Hypothalamus (tissue), 51 donors: ENCODE measurements at places on chromosomes 2 and 18.

GRCh38 chr2:199707593-199708185, 143.3 kb downstream of the FTCDNL1 start:
- DNase-seq: no peak

DNA sequence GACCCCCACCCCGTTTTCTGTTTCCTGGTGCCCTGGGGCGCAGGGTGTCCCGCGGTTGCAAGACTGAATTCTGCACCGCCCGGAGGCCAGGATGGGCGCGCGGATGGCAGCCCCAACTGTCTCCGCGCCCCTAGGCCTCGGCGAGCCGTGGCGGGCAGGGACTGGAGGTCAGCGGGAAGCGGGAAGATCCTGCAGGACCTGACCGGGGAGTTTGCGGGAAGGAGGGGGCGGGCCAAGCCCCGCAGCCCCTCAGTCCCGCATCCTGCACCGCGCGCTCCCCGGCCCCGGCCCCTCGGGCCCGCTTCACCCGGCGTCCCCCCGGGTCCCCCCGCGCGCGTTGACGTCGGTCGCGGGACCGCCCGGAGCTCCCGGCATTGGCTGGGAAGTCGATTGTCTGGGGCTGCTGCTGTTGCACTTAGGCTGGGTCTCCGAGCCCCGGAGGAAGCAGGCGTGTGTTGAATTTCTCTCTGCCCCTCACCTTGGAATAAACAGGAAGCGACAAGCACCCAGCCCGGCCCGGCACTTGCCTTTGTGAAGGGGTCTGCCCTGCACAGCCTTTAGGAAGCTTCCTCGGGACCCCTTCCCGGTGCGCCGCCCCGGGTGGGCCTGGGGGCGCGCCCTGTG, at the start of gene LDLRAD4:
TSS of gene LDLRAD4 (plus strand) at position 393 of the 624 bp plus-strand sequence.
- peak; percentile 21 for DNase-seq

DNA sequence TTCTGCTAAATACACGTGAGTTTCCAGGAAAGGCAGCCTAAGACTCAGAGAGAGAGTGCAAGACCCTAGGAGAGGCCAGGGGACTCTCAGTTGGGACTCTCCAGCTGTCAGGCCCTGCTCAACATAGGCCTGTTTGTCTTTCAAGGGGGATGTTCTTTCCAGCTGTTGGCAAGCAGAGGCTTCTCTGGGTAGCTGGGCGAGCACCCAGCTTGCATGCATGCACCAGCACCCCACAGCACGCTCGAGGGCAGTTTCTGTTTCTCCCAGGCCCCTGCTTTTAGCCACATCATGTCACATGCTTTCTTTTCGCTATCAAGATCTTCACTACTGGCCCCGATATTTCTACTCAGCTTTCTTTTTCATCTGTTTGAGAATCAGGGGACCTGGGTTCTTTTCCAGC, 479.3 kb upstream of the HS6ST1 start:
- DNase-seq: no peak

GRCh38 chr2:190838492-190838910, 42.1 kb upstream of the GLS start:
- DNase-seq: no peak

DNA sequence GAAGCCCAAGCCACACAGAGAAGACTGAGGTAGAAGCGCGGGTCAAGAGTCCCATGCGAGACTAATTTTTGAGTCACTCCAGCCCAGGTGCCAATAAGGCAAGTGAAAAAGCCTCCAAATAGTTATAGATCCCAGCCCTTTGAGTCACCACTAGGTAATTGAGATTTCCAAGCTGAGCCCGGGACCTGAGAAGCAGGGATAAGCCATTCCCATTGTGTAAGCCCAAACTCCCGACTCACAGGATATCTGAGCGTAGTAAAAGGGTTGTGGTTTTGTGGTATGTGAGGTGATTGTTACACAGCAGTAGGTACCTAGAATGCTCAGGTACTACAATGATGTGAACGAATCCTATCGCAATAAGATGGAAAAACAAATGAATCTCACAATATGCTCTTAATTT, 560.7 kb downstream of the DSC3 start:
- DNase-seq: no peak

GRCh38 chr2:216761133-216761532, 65.8 kb upstream of the IGFBP5 start:
- no peak for DNase-seq

DNA sequence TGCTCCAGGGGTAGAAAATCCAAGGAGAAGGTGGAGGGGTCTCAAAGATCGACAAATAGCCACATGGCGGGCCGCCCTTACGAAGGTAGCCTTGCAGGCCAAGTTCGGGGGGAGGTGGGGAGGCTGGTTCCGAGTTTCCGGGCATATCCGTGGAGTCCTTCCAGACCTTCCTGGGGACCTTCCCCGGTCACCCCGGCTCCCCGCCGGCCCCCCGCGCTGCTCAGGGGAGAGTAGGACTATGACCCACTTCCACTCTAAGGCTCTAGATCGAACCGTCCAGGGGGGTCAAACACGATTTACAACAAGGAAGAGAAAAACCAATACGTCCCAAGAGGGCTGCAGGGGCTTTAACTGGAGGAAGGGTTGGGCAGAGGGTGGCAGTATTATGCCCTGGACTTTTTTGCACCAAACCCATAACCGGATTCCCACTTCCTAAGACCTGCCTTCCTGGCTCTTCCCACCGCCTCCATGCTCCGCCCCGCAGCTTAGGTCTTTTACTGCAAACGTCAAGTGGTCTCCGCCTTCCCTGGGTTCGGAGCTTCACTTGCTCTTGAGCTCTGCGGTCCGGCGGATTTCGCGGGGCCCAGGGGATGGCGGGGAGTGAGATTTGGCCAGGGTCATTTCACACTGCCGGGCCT, 779 bp upstream of the LYPD6 start:
- no peak for DNase-seq

GRCh38 chr2:155815851-155816250, 516.7 kb downstream of the NR4A2 start:
- DNase-seq: no peak

DNA sequence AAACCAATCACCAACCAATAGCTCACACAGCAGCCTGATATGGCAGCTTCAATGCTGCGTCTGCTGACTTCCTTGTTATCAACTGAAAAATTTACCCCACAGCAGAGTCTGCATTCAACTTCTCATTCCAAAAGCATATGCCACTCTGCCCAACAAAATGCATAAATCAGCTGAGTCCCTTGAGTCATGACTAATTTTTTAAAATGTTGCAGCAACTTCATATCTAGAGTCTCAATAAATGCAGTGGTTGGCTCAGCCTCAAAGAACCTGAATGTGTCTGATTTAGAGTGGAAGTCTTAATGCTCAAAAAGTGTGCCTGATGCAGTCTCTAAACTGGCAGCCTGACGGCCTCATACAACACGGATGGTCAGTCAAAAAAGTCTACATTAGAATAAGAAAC, 46.5 kb downstream of the FARSB start:
- no peak for DNase-seq

DNA sequence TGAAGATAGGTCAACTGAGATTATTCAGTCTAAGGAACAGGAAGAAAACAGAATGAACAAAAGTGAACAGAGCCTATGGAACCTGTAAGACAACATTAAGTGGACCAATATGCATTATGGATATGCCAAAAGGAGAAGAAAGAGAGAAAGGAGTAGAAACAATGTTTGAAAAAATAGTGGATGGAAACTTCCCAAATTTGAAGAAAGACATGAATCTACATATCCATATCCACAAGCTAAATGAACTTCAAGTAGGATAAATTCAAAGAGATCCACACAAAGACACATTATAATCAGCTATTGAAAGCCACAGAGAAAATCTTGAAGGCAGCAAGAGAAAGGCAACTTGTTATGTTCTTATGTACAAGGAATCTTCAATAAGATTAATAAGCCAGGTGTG, 74.2 kb downstream of the BAZ2B start:
- DNase-seq: no peak

GRCh38 chr18:9574473-9575115, 39.8 kb downstream of the PPP4R1 start:
- no peak for DNase-seq

DNA sequence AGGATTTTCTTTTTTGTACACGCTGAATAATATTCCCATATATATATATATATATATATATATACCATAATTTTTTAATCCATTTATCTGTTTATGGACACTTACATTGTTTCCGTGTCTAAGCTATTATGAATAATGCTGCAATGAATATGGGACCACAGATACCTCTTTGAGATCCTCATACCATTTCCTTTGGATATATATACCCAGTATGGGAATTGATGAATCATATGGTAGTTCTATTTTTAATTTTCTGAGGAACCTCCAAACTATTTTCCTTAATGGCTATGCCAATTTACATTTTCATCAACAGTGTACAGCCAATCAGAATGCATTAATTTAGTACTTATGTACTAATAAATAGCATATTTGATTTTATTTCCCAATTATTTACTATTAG, 53.1 kb downstream of the MERTK start:
- no peak for DNase-seq

GRCh38 chr2:112683550-112684414, 37.0 kb upstream of the NT5DC4 start:
- DNase-seq: no peak

GRCh38 chr18:7844017-7844416, 276.9 kb downstream of the PTPRM start:
- DNase-seq: no peak

DNA sequence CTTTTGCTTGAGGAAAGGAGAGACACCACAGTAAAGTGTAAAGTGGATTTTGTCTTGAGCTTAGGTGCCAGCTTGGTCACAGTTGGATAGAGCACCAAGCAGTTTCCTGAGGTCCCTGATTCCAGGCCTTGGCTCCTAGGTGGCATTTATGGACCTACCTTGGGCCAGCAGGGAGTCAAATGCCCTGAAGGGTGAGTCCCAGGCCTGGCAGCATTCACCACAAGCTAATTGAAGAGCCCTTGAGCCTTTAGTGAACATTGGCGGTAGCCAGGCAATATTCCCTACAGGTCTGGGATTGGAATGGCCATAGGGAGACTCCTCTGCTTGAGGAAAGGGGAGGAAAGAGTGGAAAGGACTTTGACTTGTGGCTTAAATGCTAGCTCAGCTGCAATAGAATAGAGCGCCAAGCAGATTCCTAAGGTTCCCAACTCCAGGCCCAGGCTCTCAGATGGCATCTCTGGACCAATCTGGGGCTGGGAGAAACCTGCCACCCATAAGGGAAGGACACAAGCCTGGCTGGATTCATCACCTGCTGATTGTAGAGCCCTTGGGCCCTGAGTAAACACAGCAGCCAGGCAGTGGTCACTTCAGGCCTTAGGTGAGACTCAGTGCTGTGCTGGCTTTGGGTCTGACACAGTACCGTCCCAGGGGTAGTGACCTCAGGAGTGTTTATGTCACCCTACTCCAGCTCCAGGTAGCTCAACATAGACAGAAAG, 137.5 kb upstream of the OTOS start:
- no peak for DNase-seq

DNA sequence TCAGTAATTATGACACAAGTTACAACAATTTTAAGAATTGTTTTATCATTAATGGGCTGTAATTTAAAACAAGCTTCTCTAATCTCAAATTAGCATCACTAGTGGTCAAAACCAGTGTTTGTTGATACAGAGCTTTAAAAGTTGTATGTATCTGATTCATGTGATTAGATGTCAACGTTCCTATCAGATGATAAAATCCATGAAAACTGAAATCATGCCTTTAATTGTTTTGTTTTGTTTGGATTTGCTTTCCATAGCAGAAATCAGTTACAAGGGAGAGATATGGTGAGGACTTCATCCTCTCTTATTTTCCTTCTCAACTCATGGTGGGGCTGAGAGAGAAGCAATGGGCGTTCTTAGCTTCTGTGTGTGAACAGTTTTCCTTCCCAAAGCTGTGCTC, 469.6 kb downstream of the PID1 start:
- no peak for DNase-seq

DNA sequence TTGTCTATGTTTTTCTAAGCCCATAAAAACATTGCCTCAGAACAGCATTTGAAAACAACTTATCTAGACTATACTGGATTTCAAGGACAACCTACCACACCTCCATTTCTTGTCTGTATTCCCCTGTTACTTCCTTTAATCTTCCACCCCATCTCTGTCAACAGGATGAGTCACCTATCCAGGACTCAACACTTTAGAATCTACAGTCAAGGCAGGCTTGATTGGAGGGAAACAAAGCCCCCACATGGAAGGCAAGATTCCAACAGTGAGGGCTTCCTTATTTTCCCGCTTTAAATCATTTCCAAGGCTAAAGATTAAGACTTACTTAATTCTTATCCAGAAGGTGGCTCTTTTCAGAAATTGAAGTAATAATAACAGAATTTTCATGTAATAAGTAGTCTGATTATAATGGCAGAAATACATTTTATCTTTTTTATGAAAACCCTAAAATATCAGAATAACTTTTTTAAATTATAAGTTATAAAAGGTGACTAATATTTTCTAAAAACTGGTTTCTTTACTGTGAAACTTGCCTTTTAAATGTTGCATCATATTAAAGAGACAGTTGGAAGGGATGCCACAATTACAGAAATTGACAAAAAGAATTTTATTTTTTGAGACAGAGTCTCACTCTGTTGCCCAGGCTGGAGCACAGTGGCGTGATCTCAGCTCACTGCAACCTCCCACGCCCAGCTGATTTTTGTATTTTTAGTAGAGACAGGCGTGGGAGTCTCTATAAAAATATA, 138.7 kb upstream of the CCDC150 start:
- DNase-seq: no peak

GRCh38 chr2:163775304-163775703, 39.5 kb upstream of the FIGN start:
- DNase-seq: no peak

DNA sequence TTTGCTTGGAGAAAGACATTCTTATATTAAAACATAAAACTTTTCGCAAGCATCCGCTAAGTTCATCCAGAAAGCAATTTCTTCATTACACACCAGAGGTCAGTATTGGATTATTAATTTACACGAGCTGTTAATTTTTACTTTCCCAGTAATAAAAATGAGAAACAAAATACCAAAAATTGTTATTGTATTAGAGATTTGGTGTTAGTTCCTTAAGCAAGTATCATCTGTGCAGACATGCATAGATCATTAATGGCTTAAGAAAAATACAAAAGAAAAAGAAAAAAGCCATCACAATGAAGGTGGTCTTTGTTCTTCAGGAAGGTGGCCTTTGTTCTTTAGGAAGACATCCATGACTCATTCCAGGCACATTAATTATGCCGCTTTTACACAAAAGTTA, 53.6 kb upstream of the HNMT start:
- DNase-seq: no peak

GRCh38 chr2:22444281-22444680, 940.7 kb upstream of the KLHL29 start:
- DNase-seq: no peak

GRCh38 chr18:36695806-36696205, 133.0 kb downstream of the TPGS2 start:
- DNase-seq: no peak

GRCh38 chr2:26847307-26847654, 651 bp upstream of the DPYSL5 start:
- no peak for DNase-seq

DNA sequence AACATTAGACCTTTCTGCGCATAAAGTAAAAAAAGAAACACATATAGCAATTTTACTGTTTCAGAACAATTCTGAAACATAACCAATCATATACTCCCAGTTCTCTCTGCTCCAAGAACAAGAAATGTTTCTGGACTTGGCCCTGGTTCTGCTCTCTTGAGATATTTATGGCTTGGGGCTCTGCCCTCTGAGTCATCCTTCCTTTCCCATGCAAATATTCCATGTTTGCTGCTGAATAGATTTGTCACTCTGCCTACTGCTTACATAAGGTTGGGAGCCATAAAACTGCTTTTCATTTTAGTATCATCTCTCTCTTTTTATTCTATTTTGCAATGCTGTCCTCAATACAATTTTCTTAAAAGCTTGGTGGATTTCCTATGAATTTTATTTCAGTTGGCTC, 499.6 kb upstream of the ACVR2A start:
- DNase-seq: no peak

- DNase-seq: no peak
These were observed 848.5 kb downstream of the DCDC2C start for GRCh38 chr2:4551691-4552474.
